ENCODE measurements at places on chromosomes 1 and 21.

GRCh38 chr1:235878082-235878811, 11.5 kb upstream of the LYST start:
- DNase-seq: no peak

DNA sequence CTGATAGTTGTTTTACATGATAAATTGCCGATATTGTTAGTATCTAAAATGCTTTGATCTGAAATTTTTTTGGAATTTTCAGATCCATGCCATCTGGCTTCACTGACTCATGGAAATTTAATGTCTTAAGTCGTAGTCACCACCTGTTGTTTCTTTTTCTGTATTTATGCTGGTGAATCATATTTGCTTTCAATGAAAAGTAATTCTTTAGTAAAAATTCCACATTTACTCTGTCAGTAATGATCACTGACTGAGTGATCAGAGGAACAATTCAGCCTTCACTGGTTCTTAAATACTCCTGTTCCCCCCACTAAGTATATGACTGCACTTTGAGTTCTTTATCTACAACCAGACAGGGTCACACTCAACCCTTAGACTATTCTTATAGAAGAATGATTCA, 185.6 kb upstream of the NRIP1 start:
- no peak for DNase-seq

GRCh38 chr1:94947437-94947836, 20.5 kb upstream of the CNN3 start:
- no peak for DNase-seq

DNA sequence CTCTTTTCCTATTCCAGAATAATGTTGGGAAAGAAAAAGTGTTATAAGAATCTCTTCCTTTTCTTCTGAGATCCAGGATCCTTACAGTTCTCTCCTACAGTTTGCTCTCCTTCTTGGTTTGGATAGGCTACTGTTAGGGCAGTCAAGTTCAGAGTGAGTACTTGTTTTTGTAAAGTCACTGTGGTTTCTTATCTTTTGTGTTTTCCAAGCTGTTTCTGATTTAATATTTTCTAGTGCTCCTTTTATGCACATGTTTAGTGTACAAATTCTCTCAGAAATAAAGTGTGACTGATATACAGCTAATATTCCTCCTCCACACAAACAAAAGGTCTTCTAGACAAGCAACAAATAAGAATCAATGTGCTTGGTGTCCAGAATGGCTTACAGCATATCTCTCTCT, 107.7 kb downstream of the BACH1 start:
- no peak for DNase-seq

DNA sequence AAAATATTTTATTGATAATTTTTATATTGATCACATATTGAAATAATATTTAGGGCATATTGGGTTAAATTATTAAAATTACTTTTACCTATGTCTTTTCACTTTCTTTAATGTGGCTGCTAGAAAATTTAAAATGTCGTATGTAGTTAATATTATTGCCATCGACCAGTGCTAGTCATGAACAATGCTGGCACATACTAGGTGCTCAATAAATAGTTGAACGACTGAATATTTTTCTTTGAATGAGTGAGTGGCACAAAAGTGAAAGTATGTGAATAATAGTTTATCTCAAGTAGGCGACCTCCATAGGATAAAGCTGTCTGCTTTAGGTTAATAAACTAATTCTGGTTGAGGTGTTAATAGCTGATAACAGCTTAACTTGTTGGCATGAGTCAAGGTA, 150.8 kb upstream of the FGGY start:
- DNase-seq: no peak

DNA sequence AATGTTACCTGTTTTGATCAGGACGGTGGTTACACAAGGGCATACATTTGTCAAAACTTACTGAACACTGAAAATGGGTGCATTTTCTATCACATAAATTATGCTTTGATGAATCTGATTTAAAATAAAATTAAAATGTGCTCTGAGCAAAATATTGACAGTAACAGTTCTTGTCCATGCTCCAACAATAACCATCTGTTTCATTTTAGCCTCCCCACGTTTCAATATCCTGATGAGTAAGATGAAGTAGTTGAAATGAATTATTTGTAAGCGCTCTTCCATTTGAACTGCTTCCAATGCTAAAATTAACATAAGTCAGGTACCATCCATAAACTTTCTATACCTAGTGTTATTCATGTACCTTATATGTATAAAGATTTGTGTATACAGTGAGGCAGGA, 365.4 kb downstream of the LTN1 start:
- DNase-seq: no peak

DNA sequence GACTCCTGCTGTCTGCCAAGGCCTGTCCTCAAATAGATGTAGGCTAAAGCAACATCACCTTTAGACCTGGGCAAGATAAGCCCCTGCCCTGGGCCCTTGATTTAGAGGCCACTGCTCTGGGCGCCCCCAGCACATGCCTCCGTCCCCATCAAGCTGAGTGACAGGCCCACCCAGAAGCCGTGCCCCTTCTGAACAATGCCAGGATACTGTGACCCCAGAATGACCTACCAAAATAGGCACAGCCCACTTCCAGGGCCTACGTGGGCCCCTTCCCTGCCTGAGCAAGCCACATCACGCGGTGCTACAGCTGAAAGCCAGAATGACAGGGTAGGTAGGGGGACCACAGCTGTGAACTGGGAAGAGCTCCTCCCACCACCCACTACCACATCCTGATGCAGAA, 24.7 kb upstream of the BECN2 start:
- DNase-seq: no peak

DNA sequence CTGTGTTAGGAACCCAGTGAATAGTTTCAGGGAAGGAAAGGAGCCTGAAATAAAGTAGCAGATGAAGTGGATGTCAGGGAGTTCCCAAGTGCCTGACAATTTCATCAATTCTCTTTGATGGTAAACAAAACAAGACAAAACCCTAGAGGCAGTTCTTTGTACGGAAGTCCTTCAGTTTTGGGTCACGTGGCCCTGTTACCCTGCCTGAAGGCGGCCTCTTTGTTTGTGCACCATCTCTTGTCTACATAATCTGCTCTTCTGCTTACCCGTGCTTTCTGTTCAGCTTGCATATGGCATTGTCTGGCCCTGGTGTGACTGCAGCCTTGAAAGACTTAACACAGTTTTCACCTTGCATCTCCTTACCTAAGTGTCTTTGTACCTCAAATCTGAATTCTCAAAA, 166.7 kb upstream of the DUSP10 start:
- no peak for DNase-seq

DNA sequence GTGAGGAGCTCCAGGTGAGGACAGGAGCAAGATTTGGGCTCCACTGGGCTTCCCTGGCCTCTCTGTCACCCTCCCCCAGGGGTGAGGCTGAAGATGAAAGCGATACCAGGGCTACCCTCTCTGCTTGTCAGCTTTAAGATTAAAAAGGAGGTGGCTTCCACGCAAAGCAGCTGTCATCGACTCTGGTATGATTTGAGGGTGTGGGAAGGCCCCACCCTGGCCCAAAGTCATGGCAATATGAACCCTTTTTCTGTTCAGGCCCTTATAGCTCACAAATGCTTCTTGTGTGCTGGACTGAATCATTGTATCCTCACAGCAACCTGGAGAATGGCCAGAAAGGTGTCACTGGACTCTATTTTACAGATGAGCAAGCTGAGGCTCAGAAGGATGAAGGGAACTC, 41.6 kb downstream of the NUAK2 start:
- DNase-seq: no peak

DNA sequence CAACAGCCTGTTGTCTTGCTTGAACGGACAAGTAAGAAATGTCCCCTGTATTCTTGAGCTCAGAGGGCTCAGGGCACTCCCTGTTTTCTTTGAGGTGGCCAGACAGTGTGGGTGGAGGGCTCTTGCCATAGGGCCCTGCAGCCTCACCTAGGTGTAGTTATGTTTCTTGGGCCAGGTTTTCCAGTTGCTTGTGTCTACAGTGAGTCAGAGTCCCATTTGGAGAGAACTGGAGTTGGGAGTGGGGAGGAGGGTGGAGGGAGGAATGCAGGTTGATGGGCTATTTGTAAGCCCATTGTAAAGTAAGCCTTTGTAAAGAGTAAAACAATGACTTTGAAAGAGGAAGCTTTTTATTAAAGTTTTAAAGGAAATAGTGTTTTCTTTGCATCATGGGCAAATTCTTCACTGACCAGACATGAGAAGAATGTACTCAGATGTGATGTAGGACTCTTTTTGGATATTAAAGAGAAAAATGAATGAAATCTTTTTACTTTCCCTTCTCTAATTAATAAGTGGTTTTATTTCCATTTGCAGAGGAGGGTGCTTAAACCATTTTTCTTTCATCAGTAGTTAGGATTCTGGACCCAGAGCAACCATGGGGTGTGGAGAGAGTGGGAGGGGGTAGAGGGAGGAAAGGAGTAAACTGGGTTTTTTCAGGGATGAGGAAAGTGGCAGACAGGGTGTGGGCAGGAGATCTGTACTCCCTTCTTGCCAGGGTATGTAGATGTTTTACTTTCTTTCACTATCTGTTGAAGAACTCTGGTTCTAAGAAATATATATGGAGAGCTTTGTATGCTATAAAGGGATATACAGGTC, 45.1 kb upstream of the MACF1 start:
- DNase-seq: no peak

DNA sequence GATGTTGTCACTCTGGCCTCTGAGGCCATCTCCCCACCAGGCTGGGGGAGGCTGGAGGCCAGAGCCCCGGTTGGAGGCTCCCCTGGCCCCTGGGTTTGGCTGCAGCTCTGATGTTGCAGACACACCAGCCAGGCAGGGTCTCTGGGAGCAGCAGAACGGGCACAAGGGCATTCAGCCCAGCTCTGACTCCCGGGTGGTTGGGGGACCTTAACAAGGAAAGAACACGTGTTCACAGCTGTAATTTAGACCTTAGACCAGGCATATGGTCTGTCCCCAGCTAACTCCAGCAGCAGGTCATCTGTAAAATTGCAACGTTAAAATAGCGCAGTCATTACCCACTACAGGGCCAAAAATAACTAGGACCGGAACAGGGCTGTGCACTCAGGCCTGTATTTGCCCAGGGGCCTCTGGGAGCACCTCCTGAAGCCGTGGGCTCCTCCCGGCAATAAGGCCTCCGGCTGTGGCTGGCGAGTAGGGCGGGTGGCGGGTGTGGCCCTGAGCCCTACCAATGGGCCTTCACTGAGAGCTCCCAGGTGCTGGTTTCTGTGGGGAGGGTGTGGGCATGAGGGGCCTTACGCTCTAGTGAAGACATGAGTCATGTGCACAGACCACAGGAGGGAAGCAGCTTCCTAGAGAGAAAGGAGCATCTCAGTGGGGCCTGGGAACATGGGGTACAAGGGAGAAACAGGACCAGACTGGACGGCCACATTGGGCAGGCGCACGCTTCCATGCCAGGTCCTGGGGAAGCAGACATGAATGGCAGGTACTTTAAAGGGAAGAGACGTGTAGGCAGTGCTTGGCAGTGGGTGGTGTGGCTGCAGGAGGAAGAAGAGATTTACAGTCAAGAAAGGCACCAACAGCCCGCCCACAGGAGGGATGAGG, 6.1 kb downstream of the LDLRAP1 start:
- peak; percentile 62 for DNase-seq

DNA sequence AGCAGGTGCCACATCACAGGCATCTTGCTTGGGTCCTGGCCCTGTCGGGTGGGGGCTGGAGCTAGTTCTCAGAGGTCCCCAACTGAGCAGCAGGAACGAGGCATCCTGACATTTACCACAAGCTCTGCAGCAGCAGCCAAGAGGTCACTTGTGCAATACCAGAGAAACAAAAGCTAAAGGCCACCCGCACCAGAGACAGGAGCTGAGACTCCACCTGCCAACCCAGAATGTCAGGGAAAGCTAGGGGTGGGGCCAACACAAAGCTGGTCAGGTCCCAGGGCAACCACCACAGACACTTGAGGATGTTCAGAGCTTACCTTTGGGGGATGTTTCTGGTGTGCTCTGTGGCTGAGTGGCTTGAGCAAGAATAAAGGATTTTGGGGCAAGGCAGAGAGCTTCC, 13.6 kb upstream of the SYT6 start:
- DNase-seq: no peak

DNA sequence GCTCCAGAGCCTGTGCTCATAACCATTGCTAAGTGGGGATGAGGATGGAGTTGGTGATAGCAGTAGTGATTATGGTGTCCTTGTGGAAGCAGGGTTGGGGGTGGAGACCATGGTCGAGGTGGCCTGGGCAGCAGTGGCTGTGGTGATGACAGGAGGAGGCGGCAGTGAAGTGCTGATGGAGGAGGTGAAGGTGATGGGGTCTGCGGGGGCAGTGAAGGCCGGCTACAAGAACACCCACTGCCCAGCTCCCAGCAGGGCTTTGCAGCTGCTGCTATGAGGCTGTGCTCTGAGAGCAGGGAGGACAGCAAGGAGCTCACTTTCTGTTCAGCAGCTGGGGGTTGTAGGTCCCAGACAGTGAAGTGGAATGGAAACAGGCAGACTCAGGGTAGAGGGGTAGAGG, 15.6 kb upstream of the DMBX1 start:
- DNase-seq: no peak

DNA sequence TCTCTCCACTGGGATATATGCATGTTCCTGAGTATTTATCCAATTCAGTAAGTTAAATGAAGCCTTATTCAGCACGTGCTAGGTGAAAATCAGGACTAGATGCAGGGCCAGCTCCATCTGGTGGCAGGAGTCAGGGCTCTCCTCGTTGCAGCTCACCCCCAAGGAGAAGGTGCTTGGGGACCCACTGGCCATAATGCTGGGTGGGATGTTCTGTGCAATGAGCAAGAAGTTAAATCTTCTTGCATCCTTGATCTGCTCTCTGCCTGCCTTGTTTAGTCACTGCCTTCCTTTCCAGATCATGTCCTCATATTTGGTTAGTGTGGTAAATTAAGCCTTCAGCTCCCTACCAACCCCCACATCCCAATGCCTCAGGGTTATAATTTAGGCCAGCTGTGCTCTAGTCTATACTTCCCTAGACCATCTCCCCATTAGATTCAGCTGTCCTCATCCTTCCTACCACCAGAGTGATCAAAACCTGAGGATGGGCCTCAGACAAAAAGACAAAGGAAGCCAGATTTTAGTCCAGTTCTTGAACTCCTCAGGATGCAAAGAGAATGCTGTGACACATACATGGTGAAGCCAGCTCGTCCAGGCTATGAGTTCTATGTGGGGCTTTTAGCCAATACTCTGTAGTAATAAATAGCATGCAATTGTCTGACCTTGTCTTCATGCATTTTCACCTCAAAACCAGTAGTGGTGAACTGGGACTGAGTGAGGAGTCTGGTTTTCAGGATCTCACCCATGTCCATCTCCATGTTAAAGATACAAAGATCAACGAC, 55.9 kb downstream of the SEC16B start:
- no peak for DNase-seq

DNA sequence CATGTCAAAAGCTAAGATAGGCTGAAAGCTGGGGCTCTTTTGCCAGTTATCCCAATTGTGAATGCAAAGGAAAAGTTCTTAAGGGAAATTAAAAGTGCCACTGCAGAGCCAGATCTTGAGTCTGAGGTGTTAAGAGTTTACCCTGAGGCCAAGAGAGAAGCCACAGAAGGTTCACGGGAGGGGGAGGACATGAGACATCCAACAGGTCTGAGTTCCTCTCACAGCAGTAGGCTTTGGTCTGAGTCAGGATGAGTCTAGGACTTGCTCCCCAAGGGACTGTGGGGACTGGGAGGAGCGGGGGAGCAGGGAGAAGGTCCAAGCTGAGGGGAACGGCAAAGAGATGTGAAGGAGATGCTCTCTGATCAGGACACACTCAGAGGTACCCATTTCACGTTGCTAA, 411.2 kb upstream of the CAMK1G start:
- DNase-seq: no peak
